ENCODE measurements at places on chromosomes 16 and 17.

DNA sequence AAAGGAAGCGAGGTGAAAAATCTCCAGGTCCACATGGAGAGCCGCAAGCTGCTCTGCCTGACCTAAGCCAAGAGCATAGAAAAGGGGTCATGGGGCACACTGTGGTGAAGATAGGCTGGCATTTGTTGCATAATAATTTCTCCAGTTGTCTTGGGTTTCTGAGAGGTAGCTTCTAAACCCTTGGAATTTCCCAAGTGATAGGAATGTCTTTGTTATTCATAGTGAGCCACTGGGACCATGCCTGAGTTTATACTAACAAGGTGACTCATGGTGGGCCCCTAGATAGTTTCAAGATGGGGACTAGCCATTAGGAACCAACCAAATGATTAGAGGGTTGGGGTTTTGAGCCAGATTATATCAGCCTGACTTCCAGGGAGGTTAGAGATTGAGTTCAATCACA is 25.6 kb downstream of the SOST start:
- DNase-seq = no peak

DNA sequence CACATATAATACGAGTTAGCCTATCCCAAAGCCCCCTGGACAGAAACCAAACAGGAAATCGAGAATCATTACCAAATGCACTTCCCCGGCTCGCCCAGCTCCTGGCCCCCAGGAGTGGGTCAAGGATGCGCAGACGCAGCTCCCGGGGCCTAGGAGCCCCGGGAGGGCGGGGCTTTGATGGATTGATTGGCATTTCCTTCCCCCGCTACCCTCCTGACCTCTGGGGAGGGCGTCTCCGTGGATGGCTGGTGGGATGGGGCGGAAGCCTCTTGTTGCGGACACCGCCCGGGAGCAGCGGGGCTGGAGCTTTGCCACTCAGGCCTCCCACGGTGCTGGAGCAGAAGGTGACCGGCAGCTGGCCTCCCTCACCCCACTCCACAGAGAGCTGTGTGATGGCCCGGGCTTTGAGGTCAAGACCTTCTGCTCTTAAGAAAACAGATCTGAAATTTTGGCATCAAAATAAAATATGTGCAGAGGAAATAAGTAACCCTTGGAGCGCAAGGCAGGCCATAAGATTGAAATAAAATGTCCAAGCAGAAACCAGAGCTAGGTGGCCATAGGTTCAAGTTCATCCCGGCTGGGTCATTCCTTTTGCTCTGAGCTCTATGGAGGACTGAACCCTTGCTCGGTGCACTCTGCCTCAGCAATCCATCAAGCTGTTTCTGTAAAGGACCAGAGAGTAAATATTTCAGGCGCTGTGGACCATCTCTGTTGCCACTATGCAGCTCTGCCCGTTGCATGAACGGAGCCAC is 262.3 kb downstream of the SOX9 start:
- no peak for DNase-seq

DNA sequence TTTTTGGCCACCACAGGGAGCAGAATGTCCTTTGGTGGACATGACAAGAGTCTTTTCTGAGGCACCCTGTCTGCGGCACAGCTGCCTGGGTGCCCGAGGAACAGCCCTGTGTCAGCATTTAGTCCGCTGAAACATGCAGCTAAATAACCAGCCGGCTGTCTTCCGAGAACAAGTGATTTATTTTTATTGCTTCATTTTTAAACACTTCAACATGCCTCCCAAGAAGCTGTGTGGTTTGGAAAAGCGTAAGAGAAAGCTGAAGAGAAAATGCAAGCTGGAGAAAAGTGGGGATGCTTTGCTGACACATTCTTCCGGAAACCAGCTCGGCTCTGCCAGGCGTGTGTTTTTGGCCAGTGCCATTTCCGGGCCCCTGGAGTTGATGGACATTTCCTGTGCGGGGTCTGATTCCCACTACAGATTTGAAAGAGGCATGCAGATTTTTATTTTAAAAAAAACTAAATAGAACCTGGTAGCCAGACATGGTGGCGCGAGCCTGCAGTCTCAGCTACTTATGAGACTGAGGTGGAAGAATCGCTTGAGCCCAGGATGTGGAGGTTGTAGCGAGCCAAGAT is 94.7 kb downstream of the SEC14L1 start:
- DNase-seq = peak; percentile 41

DNA sequence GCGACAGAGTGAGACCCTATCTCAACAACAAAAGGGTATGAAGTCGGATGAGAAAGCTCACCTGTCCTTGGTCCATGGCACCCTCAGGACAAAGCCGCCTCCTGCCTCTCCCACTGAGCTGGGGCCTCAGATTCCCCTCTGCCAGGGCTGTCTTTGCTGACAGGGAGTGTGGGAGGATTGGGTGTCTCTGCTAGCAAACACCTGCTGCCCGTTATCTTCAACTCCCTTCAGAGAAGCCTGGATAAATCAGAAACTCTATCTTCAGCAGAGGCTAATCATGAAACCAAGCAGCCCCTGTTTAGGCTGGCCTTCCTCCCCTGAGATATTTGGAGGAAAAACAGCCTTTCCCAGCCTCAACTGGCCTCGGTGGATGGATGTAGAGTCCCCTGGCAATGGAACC is 36.3 kb upstream of the CDH1 start:
- DNase-seq = no peak

DNA sequence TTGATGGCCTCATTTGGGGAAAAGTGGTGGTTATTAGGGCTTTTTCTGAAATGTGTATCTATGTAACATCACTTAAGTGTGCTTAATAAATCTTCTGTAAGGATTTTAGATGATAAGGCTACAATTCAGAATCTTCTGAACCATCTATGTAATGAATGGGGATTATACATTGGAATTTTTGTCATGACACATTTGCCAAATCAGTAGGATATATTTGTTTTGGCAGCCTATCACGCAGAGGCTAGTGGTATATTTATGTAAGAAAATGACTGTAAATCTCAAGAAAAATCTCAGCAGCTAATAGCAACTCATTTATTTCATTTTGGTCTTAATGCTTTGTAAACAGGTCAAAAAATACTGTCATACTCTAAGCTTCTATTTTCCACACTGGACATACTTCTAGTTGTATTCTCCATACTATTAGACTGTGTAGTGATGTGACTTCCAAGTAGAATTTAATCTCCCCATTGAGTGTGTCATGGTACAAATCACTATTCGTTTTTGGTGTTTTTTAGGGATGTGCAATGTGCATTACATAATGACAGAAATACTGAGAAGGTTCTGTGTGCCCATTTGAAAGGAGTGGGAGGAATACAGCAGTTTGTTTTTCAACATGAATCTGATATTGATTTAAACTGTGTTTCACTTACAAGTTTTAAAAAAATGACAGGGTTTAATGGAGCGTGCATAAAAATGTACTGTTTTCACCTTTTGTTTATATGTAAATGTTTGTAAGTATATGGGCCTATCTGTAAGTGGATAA is 29.2 kb downstream of the CLUH start:
- no peak for DNase-seq

- DNase-seq = no peak
Measured at GRCh38 chr17:28001149-28001548, 41.3 kb upstream of the NLK start.

DNA sequence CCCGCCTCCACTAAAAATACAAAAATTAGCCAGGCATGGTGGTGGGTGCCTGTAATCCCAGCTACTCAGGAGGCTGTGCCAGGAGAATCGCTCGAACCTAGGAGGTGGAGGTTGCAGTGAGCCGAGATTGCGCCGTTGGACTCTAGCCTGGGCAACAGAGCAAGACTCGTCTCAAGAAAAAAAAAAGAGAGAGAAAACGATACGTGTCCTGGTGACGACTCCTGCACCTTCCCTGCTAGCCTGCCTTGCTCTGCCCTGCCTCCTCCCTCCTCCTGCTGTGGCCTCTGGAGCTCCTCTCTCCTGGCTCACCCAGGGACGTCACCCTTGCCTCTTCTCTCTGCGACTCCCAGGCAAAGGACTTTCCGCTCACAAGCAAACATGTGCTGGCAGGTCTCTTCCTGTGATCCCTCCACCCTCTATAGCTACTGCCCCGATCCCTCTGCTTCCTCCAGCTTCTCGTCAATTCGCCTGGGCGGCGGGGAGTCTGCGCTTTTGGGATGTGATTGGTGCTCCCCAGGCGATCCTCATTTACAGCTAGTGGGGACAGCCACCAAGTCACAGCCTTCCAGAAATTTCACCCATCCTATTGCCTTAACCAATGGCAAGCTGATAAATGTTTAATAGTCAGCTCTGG is 25.5 kb upstream of the CBX4 start:
- no peak for DNase-seq

GRCh38 chr17:69218986-69219385 is 9.6 kb downstream of the ABCA10 start:
- no peak for DNase-seq

DNA sequence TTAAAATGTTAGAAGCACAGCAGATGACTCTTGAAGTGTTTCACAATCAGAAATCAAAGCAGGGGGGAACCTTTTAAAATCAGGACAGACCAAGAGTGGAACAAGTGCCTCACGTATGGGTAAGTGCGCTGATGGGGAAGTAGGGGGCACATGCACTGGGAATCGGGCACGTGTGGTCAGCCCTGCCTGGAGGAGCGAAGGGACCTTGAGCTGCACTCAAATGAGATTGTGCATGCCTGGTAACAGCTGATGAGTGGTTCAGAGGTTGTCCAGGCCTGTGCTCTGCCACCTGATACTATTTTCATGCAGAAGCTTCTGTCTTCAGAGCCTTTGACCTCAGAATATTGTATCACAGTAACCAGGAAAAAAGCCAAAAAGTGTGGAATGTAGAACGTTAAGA is 13.7 kb upstream of the XYLT2 start:
- no peak for DNase-seq

GRCh38 chr16:4465977-4466779 is 8.2 kb downstream of the NMRAL1 start:
- no peak for DNase-seq

GRCh38 chr17:75773121-75773807 is 8.3 kb upstream of the GALK1 start:
- no peak for DNase-seq

GRCh38 chr16:49972280-49972679 is 52.7 kb upstream of the CNEP1R1 start:
- DNase-seq = no peak

GRCh38 chr16:64864232-64864809 is 257.5 kb downstream of the CDH11 start:
- peak; percentile 18 for DNase-seq

GRCh38 chr17:75111777-75112335 is 2.1 kb downstream of the ARMC7 start:
- DNase-seq = no peak

DNA sequence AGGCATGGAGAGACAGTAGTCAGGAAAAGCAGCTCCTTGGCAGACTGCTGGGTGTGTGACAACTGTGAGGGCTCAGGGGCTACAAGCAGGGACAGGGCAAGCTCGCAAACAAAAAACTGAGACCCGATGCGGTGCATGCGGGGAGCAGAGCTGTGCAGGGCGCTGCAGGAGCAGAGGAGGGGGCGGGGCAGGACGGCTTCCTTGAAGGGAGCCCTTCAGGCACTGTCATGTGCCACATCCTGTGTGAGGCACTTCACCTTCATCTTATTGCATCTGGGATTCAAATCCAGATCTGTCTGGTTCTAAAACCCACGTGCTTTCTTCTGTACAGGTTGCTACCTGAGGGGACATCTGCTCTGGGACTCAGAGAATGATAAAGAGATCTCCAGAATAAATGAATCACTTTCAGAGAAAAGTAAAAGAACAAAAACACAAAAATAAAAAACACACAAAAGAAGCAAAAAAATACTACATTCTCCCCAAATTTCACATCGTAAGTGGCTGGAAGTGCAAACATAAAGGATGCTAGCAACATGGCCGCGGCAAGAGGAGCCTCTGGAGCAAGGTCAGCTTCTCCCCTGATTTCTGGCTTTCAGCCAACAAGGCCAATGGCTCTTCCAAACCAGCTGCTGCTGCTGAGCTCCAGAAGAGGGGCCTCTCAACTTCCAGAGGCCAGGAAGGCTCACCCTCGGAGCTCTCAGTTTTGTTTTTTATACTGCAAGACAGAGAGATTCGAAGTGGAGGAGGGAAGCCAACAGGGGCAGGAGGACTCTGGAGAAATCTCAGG is 14.2 kb downstream of the LYRM9 start:
- DNase-seq = no peak

- DNase-seq = no peak
Measured at GRCh38 chr17:31517524-31517923, 126.0 kb downstream of the RAB11FIP4 start.

GRCh38 chr17:5418858-5419355 is 555 bp downstream of the NUP88 start:
- peak; percentile 80 for DNase-seq

DNA sequence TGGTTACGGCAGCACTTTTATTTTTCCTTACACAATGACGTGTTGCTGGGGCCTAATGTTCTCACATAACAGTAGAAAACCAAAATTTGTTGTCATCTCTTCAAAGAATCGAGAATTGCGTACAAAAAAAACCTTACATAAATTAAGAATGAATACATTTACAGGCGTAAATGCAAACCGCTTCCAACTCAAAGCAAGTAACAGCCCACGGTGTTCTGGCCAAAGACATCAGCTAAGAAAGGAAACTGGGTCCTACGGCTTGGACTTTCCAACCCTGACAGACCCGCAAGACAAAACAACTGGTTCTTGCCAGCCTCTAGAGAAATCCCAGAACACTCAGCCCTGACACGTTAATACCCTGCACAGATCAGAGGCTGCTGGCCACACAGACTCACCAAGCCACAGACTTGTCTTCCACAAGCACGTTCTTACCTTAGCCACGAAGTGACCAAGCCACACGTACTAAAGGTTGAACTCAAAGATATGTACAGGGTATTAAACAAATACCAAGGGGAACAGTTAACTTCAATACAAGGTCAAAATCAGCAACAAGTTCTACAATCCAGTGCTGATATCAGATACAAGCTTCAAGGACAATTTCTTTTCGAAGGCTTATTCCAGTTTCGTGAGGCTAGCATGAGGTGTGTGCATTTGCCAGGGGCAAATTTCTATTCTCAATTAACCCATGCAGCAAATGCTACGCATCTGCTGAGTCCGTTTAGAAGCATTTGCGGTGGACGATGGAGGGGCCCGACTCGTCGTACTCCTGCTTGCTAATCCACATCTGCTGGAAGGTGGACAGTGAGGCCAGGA is 2.4 kb downstream of the ACTG1 start:
- peak; percentile 12 for DNase-seq

GRCh38 chr17:17710355-17710727 is 29.1 kb downstream of the RAI1 start:
- no peak for DNase-seq

- no peak for DNase-seq
Measured at GRCh38 chr16:51404386-51404785, 253.3 kb upstream of the SALL1 start.

- DNase-seq = no peak
Measured at GRCh38 chr16:81528256-81528655, 83.6 kb downstream of the CMIP start.

- DNase-seq = no peak
Measured at GRCh38 chr17:60103957-60104356, 25.2 kb upstream of the HEATR6 start.

- DNase-seq = no peak
Measured at GRCh38 chr16:89248196-89248982, 30.9 kb downstream of the ZNF778 start.
